ENCODE measurements at places on chromosomes 2 and 18. TPM values are rescaled to one million over a fixed set of nuclear protein-coding genes. Genes with fewer than 3 reads are reported as not detected.

Gene C2orf15
- not detected for total RNA-seq

Gene RFTN2
- total RNA-seq: 4.5 TPM

Gene SLC16A14
- total RNA-seq: 1.2 TPM

Gene ARHGAP15
- total RNA-seq: 1.4 TPM

Gene IL36RN
- total RNA-seq: not detected

Gene FN1
- 6,279 TPM for total RNA-seq

Gene LHCGR
- not detected for total RNA-seq

Gene RMC1
- total RNA-seq: 17.3 TPM

Gene TLX2
- total RNA-seq: not detected

Gene ESPNL
- 2.9 TPM for total RNA-seq

Gene TMEM247
- not detected for total RNA-seq

Gene KRTCAP3
- total RNA-seq: not detected

Gene ALK
- not detected for total RNA-seq

Gene GRB14
- total RNA-seq: not detected

Gene SLC66A2
- 45.0 TPM for total RNA-seq

Gene CYTIP
- total RNA-seq: not detected

Gene ZDBF2
- total RNA-seq: 7.3 TPM

Gene ABCG8
- not detected for total RNA-seq

Gene TMEM169
- 0.16 TPM for total RNA-seq

Gene TTC27
- total RNA-seq: 5.7 TPM

Gene GALR1
- total RNA-seq: not detected

Gene MCM6
- 16.4 TPM for total RNA-seq

Gene GCKR
- 0.24 TPM for total RNA-seq

Gene STARD6
- total RNA-seq: not detected

Gene CPO
- not detected for total RNA-seq

Gene KHK
- total RNA-seq: 0.24 TPM

Gene MYO3B
- total RNA-seq: not detected

Gene SERPINB11
- total RNA-seq: not detected

Gene PSMA8
- total RNA-seq: not detected

Gene FHOD3
- 4.9 TPM for total RNA-seq

Gene PLEK
- total RNA-seq: not detected

Gene ALPG
- total RNA-seq: not detected

Gene NRP2
- 35.7 TPM for total RNA-seq

Gene SCN1A
- not detected for total RNA-seq

Gene INPP4A
- 18.4 TPM for total RNA-seq

Gene RBM43
- total RNA-seq: 3.6 TPM

Gene FNDC4
- total RNA-seq: 10.4 TPM

Gene ZAP70
- not detected for total RNA-seq

Gene ELP2
- total RNA-seq: 46.0 TPM

Gene TMEM237
- total RNA-seq: 35.3 TPM

Gene PLEKHA3
- total RNA-seq: 4.8 TPM

Gene ALPP
- total RNA-seq: not detected

Gene MC2R
- total RNA-seq: not detected

Gene RGPD3
- under 0.01 TPM for total RNA-seq

Gene C1QL2
- not detected for total RNA-seq

Gene COX7A2L
- total RNA-seq: 191 TPM

Gene TYMS
- total RNA-seq: 41.2 TPM

Gene NLRC4
- not detected for total RNA-seq
